Effector memory CD4-positive, alpha-beta T cell (primary cell): ENCODE measurements at places on chromosomes 4 and X.

- no peak for DNase-seq
These were observed 389.5 kb upstream of the GRID2 start for GRCh38 chr4:91914176-91914804.

DNA sequence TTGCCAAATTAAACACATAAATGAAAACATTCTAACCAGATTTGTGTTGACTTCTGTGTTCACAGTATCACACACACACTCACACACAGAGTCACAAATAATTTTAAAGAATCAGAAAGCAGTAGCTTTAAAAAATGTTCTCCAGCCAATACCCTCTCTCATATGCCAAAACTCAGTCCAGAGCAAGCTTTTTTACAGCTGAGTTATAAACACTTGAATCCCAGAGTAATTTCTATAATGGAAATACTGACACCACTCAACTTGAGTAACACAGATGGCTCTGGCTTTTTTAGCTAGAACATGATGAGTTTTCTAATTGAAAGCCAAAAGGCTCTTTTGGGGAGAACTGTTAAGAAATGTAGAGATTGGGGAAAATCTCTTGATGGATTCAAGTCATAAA, 100.8 kb downstream of the DOCK11 start:
- no peak for DNase-seq

DNA sequence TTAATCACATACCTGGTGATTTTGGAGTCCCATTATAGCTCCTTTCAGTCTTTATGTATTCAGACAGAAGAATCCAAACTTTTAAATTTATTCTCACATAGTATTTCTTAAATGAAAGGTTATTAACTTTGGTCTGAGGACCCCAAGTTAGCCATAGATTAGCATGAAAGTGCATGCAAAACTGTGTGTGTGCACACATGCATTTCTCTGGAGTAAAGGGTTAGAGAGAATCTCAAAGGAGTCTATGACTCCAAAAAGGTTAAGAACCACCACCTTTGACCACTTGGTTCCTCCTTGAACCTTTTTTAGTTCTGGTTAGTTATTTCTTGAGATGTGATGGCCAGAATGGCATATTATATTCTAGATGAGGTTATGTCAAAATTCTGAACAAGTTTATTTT, 102.0 kb downstream of the MGST2 start:
- no peak for DNase-seq

- no peak for DNase-seq
These were observed 41.8 kb downstream of the ADRA2C start for GRCh38 chr4:3807822-3808496.

DNA sequence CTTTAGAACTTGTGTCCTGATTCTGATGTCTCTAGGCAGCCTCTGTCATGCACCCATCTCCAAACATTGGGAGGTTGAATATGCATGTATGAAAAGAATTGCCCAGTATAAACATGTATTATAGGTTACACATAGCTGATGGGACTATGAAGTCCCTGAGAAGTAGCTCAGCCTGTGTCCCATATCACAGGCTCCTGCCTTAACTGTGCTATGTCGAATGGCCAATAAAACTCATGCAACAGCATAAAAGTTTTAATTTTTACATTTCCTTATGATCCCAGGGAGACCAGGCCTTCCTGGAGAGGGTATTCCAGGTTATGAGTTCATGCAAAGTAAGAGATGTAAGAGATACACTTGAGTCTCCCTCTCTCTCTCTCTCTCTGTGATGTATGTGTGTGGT, 217.4 kb downstream of the SHROOM3 start:
- DNase-seq: no peak

GRCh38 chrX:66050140-66050569, 10.3 kb upstream of the VSIG4 start:
- no peak for DNase-seq
